Colonic mucosa (tissue), 4 donors: ENCODE measurements at places on chromosomes 6 and 20.

GRCh38 chr6:148493424-148493823, 150.8 kb downstream of the SASH1 start:
- DNase-seq = no peak

DNA sequence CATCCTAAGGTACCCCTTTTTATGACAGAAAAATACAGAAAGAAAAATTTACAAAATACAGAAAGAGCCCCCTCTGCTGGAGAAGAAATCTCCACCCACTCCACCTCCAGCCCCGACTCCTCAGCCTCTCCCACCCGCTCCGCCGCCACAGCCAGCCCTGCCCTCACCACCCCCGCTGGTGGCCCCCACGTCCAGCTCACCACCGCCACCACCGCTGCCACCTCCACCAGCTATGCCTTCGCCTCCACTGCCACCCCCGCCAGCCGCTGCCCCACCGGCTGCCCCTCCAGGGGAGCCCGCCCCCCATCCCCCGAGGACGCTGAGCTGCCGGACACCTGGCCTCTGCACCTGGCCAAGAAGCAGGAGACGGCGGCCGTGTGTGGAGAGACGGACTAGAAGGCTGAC, 17.7 kb downstream of the WFDC2 start:
- DNase-seq = no peak

GRCh38 chr6:83258517-83258916, 65.4 kb downstream of the RWDD2A start:
- no peak for DNase-seq

GRCh38 chr20:50826121-50826520, 31.3 kb downstream of the BCAS4 start:
- DNase-seq = no peak

- no peak for DNase-seq
These were observed 77.8 kb downstream of the TRAM2 start for GRCh38 chr6:52499026-52499425.

DNA sequence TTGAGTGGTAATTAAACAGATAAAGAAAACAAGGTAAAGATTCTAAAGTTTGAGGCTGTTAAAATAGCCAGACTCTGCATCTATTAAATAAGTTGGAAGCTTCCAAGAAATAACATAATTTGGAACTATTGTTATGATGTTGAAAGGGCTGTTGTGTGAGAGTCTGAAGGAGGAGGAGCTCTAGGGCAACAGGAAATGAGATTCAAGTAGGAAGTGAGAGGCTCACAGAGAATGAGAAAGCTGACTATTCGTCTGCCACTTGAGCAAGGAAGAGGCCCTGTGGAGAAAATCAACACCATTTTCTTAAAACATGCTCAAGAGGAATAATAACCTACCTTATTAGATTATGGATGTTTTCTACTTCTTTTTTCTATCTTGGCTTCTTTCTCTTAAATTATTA, 185.2 kb downstream of the SLC24A3 start:
- DNase-seq = no peak

- peak; percentile 44 for DNase-seq
These were observed 14.3 kb upstream of the CBFA2T2 start for GRCh38 chr20:33475381-33476152.

GRCh38 chr6:165055231-165055630, 254.2 kb downstream of the C6orf118 start:
- DNase-seq = no peak

DNA sequence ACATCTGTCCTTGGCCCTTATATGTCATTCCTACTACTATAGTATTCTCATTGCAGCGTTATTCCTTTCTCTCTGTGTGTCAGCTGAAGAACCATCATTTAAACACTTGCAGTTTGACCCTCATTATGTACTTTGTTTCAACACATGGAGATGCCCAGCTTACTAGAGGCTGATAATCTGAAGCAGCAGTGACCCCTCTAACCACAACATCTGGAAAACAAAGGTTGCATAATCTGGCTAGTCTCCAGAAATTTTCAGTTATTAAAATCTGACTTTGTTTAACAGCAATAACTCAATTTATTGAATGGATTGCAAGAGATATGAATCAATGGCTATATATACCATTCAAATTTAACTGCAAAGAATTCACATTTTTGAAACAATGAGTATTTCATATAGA, 6.6 kb upstream of the PHIP start:
- DNase-seq = no peak

DNA sequence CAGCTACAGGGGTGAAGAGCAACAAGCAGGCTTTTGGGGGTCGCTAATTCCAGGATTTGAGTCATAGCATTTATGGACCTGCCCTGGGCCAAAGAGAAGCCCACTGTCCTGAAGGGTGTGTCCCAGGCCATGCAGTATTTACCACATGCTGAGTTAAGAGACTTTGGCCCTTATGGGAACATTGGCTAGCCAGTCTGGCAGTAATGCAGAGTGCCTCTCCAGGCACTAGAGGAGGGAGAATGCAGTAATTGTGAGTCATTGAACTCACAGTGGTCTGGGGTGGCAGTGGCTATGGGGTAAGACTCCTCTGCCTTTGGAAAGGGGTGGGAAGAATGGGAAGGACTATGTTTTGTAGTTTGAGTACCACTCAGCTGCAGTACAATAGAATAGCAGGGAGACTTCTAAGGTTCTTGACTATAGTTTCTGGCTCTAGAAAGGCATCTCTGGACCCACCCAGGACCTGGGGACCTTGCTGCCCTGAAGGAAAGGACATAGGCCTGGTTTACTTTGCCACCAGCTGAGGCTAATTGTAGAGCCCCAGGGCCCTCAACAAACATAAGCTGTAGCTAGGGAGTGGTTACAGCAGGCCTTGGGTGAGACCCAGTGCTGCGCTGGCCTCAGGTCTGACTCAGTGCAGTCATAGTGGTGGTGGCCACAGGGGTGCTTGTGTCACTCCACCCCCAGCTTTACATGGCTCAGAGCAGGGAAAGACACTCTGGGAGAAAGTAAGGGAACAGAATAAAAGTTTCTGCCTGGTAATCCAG, 520.9 kb downstream of the HTR1B start:
- DNase-seq = no peak

DNA sequence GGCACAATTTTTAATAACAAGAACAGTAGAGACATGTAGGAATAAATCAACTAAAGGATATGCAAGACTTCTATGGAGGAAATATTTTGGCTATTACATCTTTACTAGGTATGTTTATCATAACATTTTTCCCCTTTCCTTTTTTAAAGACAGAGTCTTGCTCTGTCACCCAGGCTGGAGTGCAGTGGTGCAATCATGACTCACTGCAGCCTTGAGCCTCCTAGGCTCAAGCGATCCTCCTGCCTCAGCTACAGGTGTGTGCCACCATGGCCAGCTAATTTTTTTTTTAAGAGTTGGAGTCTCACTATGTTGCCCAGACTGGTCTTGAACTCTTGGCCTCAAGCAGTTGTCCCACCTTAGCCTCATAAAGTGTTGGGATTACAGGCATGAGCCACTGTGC, 37.0 kb downstream of the AKAP7 start:
- no peak for DNase-seq

GRCh38 chr6:119142041-119142440, 63.6 kb upstream of the FAM184A start:
- no peak for DNase-seq

DNA sequence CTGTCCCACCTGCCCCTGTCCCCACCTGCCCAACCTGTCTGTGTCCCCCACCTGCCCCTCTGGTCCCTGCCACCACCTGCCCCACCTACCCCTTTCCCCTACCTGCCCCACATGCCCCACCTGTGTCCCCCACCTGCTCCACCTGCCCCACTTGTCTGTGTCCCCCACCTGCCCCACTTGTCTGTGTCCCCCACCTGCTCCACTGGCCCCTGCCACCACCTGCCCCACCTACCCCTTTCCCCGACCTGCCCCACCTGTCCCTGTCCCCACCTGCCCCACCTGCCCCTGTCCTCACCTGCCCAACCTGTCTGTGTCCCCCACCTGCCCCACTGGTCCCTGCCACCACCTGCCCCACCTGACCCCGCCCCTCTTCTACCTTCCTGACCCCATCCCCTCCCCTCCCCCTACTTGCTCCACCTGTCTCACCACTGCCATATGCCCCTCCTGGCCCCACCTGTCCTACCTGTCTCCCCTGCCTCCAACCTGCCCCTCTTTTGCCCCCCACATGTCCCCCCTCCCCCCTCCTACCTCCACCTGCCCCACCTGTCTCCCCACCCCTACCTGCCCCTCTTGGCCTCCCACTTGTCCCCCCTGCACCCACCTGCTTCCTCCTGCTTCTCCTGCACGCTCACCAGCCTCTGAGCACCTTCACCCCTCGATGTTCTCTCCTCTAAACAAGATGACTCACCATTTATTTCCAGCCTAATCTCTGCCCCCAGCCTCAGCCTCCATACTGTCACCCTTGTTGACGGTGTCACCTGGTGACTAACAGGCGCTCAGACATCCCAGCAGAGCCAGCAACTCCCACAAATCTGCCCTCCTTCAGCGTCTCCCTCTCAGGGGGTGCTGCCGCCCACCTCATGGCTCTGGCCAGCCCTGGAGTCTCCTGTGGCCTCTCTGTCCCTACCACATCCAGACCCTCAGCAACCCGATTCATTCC, 5.6 kb upstream of the MYT1 start:
- no peak for DNase-seq

DNA sequence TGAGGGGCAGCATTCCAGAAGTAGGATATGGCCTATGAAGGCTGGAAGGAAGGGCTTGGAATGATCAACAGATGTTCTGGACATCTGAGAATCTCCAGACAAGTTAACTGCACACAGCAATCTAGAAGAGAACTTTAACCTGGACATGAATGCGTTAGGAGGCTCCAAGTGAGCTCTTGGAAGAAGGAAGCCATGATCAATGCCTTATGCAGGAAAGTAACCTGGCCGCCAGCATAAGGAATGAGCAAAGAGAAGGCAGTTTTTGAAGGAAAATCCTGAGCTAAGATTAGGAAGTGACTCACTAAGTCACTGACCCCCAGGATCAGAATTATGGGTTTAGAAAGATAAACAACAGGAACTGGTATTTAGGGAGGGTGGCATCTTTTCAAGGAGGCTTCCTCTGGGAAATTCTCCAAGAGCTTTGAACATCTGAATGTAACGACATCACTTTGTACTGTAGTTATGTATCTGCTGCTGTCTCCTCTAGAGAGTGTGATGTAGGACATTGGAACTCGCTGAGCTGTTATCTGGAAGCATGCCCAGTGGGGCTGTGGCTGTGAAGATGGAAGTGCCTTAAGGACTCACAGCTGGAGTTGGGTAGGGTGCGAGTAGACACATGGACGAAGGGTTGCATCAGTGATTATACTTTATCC, 236.8 kb downstream of the PACRG start:
- DNase-seq = peak; percentile 39

DNA sequence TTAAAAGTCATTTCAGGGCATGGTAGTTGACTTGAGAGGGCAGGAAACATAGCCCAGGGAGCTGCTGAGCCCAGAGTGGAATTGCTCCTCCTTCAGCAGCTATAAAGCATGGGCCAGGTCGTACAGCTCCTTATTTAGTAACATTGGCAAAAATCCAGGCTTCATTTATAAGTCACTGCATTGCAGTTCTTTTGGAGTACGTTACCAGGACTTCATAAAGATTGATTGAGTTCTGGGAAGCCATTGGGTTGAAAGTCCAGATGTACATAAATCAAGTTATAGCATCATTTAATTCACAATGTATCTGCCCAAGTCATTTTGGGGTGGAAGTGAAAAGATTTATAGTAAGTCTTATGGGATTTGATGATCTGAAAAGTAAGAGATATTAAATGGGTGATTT, 53.0 kb upstream of the ANKEF1 start:
- no peak for DNase-seq

GRCh38 chr6:35859367-35859766, 54.2 kb downstream of the LHFPL5 start:
- DNase-seq = no peak

DNA sequence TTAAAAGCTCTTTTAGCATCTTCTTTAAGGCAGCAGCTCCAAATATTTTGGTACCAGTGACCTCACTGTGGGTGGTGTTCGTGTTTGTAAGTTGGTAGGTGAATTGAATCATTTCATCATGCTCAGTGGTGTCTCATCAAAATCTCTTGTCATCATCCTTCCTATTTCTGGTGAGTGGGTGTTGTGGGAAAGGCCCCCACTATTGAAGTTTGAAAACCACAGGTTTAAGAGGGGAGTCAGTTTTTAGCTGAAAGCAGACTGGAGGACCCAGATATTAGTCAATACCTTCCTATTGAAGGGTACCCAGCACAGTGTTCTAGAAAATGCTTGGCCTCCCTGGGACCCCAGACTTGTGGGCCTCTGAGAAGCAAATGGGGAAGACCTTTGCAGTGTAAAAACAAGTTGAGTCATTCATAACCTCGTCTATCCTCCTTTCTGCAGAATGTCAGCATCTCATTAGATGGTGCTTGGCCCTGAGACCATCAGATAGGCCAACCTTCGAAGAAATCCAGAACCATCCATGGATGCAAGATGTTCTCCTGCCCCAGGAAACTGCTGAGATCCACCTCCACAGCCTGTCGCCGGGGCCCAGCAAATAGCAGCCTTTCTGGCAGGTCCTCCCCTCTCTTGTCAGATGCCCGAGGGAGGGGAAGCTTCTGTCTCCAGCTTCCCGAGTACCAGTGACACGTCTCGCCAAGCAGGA, 3.7 kb downstream of the PIM1 start:
- no peak for DNase-seq

DNA sequence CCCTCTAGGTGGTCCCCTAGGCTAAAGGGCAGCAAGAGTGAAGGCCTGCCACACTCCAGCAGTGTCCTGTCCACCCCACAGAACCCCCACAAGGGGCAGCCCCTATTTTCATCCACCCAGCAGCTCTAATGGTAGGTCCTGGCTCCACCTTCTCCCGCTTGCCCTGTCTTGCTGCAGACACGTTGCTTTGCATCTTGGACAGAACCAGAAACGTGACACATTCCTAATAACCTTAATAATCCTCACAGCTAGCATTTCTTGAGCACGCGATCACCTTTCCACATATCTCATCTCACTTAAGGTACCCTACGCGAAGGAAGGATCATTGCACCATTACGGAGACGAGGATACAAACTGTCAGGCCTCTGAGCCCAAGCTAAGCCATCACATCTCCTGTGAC, 11.7 kb upstream of the SLC22A23 start:
- DNase-seq = no peak

GRCh38 chr6:168962886-168963285, 290.8 kb downstream of the THBS2 start:
- no peak for DNase-seq

- DNase-seq = no peak
These were observed 614.2 kb upstream of the NRSN1 start for GRCh38 chr6:23511817-23512216.

DNA sequence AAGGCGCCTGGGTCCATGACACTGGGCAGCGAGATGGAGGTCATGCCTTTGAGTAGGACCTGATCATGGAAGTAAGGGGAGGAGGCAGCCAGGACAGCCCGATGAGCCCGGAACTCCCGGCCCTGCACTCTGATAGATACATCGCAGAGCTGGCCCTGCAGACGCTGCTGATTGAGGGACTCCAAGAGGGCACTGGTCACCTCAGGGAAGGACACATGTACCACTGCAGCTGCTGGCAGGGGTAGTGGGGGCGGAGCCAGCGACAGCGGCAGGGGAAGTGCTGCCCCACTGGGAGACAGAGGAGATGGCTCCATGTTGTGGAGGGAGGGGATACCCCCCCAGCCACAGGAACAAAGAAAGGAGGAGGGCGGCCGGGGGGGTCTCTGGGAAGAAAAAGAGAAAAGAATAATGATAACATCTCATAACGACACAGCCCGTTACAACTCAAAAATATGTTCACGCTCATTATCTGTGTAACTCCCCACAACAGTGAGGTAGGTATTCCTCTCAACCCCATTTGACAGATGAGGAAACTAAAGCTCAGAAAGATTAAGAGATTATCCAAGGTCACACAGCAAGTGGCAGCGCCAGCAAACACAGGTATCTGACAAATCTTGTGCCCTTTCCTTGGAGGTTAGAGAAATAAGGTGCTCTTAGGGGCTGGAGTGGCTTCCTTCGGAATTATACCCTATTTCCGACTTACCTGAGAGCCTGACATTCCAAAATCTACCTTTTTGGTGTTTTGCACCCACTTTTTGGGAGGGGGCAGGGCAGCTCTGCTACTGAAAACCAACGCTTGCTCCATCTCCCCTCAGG, 733 bp downstream of the ZBTB22 start:
- no peak for DNase-seq
